Camera-type eye (tissue), 1 donor: ENCODE measurements at places on chromosomes 3 and 15. TPM values are rescaled to one million over a fixed set of nuclear protein-coding genes. Genes with fewer than 3 reads are reported as not detected.

The SPINK8 gene
- not detected for total RNA-seq

The CAMKV gene
- 10.6 TPM for total RNA-seq

The SHC4 gene
- 4.3 TPM for total RNA-seq

The CSPG5 gene
- 81.9 TPM for total RNA-seq

The LMAN1L gene
- total RNA-seq: 3.0 TPM

The SYNPR gene
- 21.0 TPM for total RNA-seq

The PPP4R2 gene
- total RNA-seq: 125 TPM

The HYAL1 gene
- total RNA-seq: 1.1 TPM

The SLC28A2 gene
- total RNA-seq: not detected

The TMEM212 gene
- not detected for total RNA-seq

The SPTBN5 gene
- total RNA-seq: 7.1 TPM

The INSYN1 gene
- total RNA-seq: 19.9 TPM

The SETMAR gene
- total RNA-seq: 24.7 TPM

The SI gene
- total RNA-seq: not detected

The PLA2G4E gene
- total RNA-seq: 0.16 TPM

The ATP10A gene
- total RNA-seq: 5.9 TPM

The CAMP gene
- not detected for total RNA-seq

The CPN2 gene
- not detected for total RNA-seq

The P2RY14 gene
- 4.9 TPM for total RNA-seq
